ENCODE measurements at places on chromosomes 16 and 17. TPM values are rescaled to one million over a fixed set of nuclear protein-coding genes. Genes with fewer than 3 reads are reported as not detected.

The CCL14 gene
- total RNA-seq: not detected

The PDP2 gene
- total RNA-seq: 18.8 TPM

The KCNAB3 gene
- 2.2 TPM for total RNA-seq

The TMEM100 gene
- total RNA-seq: not detected

The AOC3 gene
- total RNA-seq: 2.6 TPM

The ANTKMT gene
- total RNA-seq: 24.3 TPM

The PIPOX gene
- 4.2 TPM for total RNA-seq

The KRT40 gene
- total RNA-seq: not detected

The SCNN1G gene
- total RNA-seq: not detected
